ENCODE measurements at places on chromosomes 13 and 19. TPM values are rescaled to one million over a fixed set of nuclear protein-coding genes. Genes with fewer than 3 reads are reported as not detected.
A peak's percentile ranks its signal among the peaks of the same experiment; 100 is the strongest.

GRCh38 chr19:5071579-5071978, 102.7 kb downstream of the KDM4B start:
- no peak overlapping the region for H3K27ac ChIP-seq
- no peak overlapping the region for H3K4me3 ChIP-seq
- no peaks in the 10 kb centered on the region for H3K36me3 ChIP-seq
- H3K27me3 ChIP-seq, result no peaks in the 10 kb centered on the region
- H3K4me1 ChIP-seq, result no peaks in the 10 kb centered on the region

DNA sequence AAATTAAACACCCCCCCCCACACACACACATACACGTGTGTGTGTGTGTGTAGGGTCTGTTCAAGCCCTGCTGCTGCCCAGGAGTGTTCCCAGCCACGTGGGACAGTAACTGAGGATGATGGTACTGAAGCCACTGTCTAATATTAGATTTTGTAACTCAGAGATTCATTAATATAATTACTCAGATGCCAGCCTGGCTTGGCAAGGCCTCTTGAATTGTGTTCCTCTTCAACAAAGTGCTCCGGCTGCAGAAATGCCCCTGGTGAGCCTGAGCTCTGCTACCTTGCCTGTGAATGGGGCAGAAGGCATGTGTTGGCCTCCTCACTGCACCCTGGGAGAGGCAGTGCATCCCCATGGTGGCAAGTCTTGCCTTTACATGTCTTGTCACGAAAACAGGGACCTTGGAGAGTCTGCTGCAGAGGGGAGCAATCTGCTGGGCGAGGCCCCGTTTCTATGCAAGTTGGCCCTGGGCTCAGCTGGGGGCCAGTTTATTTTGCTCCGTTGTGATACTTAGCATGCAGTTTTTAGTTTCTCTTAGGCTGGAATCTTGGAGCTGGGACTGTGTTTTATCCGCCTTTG, 44.0 kb downstream of the NFIX start:
- DNase-seq, result no peak
- H3K4me3 ChIP-seq, result no peak overlapping the region
- no peak overlapping the region for H3K27ac ChIP-seq

DNA sequence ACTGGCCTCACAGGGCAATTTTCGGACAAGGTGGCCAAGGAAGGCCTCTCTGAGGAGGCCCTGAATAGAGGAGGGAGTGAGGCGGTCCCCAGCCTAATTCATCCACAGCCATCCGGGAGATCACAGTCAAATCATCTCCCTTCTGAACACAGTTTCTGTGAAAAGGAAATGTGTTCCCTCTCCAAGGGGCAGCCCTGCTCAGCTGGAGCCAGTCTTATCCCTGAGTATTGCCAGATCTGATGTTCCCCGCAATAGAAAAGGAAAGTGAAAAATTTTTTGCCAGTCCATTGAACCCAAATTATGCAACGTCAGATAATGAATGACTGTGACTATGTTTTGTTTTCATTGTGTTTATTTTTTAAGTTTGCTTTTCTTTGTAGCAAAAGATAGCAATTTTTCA, 125.9 kb downstream of the SIPA1L3 start:
- peak overlapping the region; percentile 97 for H3K27ac ChIP-seq
- no peak overlapping the region for H3K4me3 ChIP-seq
- peaks cover 61% of the 10 kb centered on the region for H3K4me1 ChIP-seq
- no peaks in the 10 kb centered on the region for H3K27me3 ChIP-seq

The KLK12 gene
- not detected for total RNA-seq

The PCDH8 gene
- total RNA-seq, result 0.34 TPM

DNA sequence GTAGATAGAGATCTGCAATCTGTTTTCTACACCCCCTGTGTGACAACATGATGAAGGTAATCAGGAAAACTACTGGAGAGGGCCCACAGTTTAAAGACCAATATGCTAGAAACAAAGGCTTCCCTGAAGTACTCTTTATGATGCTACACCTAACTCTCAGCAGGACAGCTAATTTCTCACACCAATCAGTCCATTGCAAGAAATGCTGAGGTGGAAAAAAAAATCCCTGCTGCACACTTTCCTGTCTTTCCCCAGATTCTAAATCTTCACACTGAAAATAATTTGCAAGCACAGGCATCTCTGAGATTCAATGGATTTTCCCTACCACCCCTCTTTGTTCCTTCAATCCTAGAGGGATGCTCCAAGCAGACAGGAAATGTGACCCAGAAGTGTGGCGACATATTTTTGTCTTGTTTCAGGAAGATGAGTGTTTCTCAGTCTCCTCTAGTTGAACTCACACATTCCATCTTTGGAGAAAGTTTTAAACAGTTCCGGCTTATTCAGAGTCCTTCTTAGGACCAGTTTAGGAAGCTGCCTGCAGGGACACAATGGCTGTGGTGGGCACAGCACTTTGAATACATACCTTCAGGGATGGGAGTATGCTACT, 671.6 kb downstream of the DIAPH3 start:
- H3K36me3 ChIP-seq, result no peaks in the 10 kb centered on the region
- H3K27ac ChIP-seq, result no peak overlapping the region
- H3K4me1 ChIP-seq, result peaks cover 15% of the 10 kb centered on the region
- DNase-seq, result no peak
- no peak overlapping the region for H3K4me3 ChIP-seq

DNA sequence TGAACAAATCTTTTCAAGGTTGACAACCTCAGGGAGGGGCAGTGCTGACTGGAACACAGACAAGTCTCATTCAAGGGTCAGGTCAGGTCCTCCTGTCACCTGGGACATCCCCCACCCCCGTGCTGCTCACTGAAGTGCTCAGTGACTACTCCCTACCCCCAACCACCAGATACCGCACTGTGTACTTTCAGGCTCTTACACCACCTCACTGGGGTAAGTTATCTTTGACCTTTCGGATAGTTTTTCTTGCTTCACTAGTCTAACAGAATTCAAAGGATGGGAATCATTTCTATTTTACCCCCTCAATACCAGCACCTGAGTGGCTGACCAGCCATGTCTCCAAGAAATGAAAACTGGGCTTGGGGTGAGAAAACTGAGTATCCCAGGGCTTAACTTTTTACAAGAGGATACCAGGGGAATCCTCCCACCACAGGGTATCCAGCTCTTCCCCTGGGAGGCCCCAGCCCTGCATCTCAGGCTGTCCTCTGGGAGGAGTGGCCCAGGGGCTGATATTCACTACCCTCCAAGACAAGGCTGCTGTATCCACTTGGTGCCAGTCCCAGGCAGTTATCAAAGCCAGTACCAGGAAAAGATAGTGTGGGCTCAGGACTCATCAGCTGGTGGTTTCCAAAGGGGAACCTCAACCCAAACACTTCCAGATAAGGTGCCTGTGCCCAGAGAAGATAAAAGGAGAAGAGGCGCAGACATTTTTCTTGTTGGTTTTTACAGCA, 2.1 kb downstream of the ZNF563 start:
- no peaks in the 10 kb centered on the region for H3K4me1 ChIP-seq
- H3K36me3 ChIP-seq, result no peaks in the 10 kb centered on the region
- H3K27ac ChIP-seq, result no peak overlapping the region
- DNase-seq, result no peak

DNA sequence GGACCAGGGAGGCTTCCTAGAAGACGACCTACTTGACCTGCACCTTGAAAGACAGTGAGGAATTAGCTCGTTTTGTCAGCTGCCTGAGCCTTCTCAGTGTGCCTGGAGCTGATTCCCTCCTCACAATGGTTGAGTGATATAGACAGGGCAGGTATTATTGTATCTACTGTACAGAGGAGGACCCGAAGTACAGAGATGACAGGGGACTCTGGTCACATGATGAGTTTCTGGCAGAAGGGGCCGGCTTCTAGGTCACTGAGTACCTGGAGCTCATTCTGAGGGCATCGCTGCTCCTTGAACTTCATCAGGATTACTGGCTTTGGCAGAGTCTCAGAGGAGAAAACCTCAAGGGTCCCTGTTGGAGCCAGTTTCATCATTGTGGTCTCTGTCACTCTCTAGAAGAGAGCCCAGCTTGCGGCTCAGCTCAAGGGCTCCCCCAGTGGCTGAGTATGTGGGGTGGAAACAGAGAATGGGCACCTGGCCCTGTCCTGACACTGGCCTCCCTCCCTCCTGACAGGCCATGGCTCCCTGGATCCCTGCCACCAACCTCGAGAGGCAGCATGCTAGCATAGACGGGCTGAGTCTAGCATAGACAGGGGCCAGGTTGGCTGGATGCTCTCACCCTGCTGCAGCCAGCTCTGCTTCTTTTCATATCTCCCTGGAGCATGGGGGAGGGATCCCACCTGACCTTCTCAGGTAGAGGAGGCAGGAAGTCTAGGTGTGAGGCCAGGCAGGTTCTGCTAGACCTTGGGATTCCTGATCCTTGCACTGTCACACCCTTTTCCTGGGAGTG, 38.7 kb downstream of the NFIX start:
- DNase-seq, result peak; percentile 55
- H3K36me3 ChIP-seq, result no peaks in the 10 kb centered on the region
- H3K27me3 ChIP-seq, result no peaks in the 10 kb centered on the region
- H3K4me1 ChIP-seq, result peaks cover 63% of the 10 kb centered on the region
- no peak overlapping the region for H3K27ac ChIP-seq

- no peak overlapping the region for H3K27ac ChIP-seq
- no peaks in the 10 kb centered on the region for H3K27me3 ChIP-seq
- peaks cover 5% of the 10 kb centered on the region for H3K4me1 ChIP-seq
- DNase-seq, result peak; percentile 63
These were observed 933.4 kb downstream of the SLITRK6 start for GRCh38 chr13:84865783-84866221.

The GET3 gene
- 66.8 TPM for total RNA-seq

The LRRC25 gene
- not detected for total RNA-seq

DNA sequence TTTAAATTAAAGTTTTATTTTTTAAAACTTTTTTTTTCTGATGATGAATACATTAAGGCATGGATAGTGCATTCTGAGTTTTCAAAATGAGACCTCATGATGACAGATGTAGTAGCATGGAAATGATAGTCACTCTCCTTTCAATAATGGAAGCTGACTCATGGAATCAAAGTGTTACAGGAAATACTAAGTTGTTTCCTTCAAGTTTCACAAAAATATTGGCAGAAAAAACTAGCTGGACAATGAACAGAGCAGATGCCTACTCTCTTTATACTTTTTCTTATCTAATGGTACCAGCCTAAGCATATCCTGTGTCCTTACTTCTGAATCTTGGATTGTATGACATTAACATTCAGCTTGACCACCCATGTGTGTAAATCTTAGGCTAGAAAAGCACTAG, 1337.3 kb downstream of the PCDH9 start:
- no peak overlapping the region for H3K4me3 ChIP-seq
- DNase-seq, result no peak
- H3K27me3 ChIP-seq, result no peaks in the 10 kb centered on the region
- H3K27ac ChIP-seq, result no peak overlapping the region
- H3K4me1 ChIP-seq, result no peaks in the 10 kb centered on the region

GRCh38 chr13:112809332-112810315, 119.8 kb downstream of the ATP11A start:
- no peaks in the 10 kb centered on the region for H3K4me1 ChIP-seq
- H3K4me3 ChIP-seq, result no peak overlapping the region
- no peak for DNase-seq
- no peaks in the 10 kb centered on the region for H3K36me3 ChIP-seq

DNA sequence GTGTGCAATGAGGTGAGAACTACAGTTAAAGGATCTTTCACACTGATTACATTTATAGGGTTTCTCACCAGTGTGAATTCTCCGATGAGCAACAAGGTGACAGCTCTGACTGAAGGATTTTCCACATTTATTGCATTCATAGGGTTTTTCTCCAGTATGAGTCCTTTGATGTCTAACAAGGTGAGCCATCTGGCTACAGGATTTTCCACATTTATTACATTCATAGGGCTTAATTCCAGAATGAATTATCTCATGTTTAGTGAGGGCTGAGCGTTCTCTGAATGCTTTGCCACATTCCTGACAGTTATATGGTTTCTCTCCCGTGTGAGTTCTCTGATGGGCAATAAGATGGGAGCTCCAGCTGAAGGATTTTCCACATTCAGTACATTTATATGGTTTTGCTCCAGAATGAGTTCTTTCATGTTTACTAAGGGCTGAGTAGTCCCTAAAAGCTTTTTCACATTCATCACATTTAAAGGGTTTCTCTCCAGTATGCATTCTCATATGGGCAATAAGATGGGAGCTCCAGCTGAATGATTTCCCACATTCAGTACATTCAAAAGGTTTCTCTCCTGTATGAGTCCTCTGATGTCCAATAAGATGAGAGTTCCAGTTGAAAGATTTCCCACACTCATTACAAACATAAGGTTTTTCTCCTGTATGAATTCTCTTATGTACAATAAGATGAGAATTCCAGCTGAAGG, 4.4 kb upstream of the C19orf18 start:
- H3K27me3 ChIP-seq, result no peaks in the 10 kb centered on the region
- H3K27ac ChIP-seq, result no peak overlapping the region
- H3K4me3 ChIP-seq, result no peak overlapping the region
- DNase-seq, result no peak
- H3K36me3 ChIP-seq, result peaks cover 56% of the 10 kb centered on the region
- no peaks in the 10 kb centered on the region for H3K4me1 ChIP-seq

DNA sequence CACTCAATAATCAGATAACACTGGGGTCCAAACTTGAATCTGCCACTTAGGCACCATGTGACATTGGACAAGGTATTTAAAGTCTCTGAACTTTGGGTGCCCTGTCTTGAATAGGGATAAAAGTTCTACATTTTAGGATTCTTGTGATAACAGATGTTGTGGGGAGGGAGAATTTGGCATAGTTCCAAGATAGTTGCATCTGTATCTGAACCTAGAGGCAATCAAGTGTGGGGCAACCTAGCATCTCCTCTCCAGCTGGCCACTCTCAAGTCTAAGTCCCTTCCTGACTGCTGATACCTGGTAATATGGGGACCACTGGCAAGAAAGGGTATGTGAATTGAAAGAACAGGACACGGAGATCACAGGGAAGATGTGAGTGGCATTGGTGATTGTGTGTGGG, 256.1 kb downstream of the FOXO1 start:
- H3K27me3 ChIP-seq, result no peaks in the 10 kb centered on the region
- H3K4me3 ChIP-seq, result no peak overlapping the region
- peaks cover 6% of the 10 kb centered on the region for H3K4me1 ChIP-seq
- H3K36me3 ChIP-seq, result no peaks in the 10 kb centered on the region
- no peak overlapping the region for H3K27ac ChIP-seq
- no peak for DNase-seq

- H3K27ac ChIP-seq, result no peak overlapping the region
- DNase-seq, result no peak
- H3K4me3 ChIP-seq, result no peak overlapping the region
- H3K36me3 ChIP-seq, result no peaks in the 10 kb centered on the region
These were observed 3.3 kb upstream of the PEX11G start for GRCh38 chr19:7492142-7492541.

Data from astrocyte (in vitro differentiated cells and primary cell).